Stimulated activated CD8-positive, alpha-beta memory T cell treated with anti-CD3 and anti-CD28 coated beads, Interleukin-7, amount 100 ng/mL, for 24 hours (primary cell): ENCODE measurements at places on chromosomes 4 and X.

- no peak for DNase-seq
These were observed 80.8 kb downstream of the ANKRD50 start for GRCh38 chr4:124631760-124632159.

DNA sequence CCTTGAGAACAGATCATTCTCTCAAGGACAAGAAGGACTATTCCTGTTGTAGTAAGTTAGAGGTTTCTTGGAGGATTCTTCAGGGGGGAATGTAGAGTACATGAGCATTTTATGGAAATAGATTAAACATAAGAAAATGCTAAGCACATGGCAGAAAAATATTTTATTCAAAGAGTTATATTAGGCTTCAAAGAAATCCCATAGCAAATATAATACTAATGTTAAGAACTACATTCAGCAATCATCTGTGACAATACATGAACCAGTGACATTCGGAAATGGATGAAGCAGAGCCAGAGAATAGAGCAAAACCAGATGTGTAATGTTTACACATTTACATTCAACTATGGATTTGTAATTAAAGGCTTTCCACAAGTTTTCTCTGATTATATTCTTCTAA is 288.6 kb downstream of the NAF1 start:
- DNase-seq, result no peak

GRCh38 chr4:142563682-142564291 is 282.3 kb downstream of the INPP4B start:
- no peak for DNase-seq

GRCh38 chrX:10243106-10243505 is 86.3 kb downstream of the CLCN4 start:
- no peak for DNase-seq

- DNase-seq, result no peak
These were observed 1.6 kb upstream of the ANTXR2 start for GRCh38 chr4:80074651-80075050.

GRCh38 chr4:100369871-100370270 is 148.0 kb downstream of the EMCN start:
- no peak for DNase-seq

GRCh38 chrX:39309018-39309635 is 507.9 kb downstream of the MID1IP1 start:
- DNase-seq, result no peak

DNA sequence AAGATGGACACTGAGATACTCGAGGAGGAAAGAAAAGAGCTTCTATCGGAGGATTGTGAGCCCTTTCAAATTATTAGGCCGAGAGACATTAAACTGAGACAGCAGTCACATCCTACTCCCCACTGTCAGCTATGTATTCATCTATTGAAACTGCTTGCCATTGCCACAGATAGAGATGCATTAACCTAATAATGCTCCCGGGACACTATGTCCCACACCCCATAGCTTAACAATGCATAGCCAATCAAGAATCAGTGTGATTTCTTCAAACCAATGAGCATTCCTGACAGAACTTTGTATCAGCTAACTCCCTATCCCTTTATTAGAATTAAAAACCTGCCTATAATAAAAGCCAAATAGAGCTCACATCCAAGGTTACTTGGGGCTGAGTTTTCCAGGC is 118.1 kb upstream of the NEIL3 start:
- DNase-seq, result no peak
